ENCODE measurements at places on chromosomes 7 and 10.

- DNase-seq: no peak
Observed at GRCh38 chr10:93495654-93496321, 624 bp upstream of the CEP55 start.

- no peak for DNase-seq
Observed at GRCh38 chr10:47058032-47058702, 146.9 kb downstream of the PTPN20 start.

DNA sequence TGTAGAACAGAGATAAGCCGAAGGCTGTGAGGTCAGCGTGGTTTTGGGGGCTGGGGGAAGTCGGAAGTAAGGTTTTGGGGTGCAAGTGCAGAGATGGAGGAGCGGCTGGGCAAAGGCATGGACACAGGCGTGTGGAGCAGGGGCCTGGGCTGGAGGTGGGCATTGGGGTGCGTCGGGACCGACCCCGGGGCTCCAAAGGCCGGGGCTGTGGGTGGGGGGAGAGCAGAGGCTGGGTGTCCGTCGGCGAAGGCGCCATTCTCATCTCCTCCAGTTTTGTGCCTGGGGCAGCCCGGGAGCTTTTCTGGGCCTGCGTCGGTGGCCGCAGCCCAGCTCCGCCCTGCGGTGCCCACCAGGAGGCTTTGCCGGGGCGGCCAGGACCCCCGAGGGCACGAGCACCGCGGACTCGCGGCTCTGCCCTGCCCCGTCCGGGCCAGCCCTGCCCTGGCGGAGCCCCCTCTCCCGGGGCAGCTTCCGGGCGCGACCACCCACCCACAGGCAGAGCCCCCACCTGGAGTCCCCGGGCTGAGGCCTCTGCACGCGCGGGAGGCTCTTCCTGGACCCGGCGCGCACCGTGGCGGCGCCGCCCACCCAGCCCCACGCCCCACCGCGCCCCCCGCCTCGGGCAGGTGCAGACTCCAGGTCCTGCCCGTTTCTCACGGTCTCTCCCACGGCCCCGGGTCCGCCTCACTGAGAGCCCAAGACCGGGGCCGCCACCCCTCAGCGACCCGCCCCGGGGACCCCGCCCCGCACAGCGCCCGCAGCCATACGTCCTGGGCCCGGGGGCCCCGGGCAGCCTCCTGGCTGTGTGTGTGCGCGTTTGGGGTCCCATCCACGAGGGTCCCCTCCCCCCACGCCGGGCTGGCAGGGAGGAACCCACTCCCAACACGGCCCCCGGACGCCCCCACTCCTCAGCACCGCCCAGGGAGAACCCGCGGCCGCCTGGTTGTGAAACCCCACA lies 7.7 kb upstream of the SCART1 start:
- no peak for DNase-seq

GRCh38 chr10:4316161-4316810 lies 509.7 kb upstream of the AKR1E2 start:
- DNase-seq: no peak

- DNase-seq: no peak
Observed at GRCh38 chr7:151491859-151492258, 27.8 kb downstream of the RHEB start.

DNA sequence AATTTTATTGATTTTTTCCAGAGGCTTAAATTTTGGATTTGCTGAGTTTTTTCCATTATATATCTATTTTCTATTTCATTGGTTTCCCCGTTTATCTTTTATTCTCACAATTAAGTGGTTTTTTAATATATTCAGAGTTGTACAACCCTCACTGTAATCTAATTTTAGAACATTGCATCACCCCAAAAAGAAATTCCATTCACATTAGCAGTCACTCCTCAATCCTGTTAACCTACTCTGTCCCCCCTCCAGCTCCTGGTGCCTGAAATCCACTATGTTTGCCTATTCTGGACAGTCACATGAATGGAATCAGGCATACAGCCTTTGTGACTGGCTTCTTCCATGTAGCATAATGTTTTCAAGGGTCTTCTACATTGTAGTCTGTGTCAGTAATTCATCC lies 55.8 kb upstream of the ITGA8 start:
- no peak for DNase-seq

GRCh38 chr10:67200913-67201564 lies 275.2 kb downstream of the LRRTM3 start:
- DNase-seq: no peak

DNA sequence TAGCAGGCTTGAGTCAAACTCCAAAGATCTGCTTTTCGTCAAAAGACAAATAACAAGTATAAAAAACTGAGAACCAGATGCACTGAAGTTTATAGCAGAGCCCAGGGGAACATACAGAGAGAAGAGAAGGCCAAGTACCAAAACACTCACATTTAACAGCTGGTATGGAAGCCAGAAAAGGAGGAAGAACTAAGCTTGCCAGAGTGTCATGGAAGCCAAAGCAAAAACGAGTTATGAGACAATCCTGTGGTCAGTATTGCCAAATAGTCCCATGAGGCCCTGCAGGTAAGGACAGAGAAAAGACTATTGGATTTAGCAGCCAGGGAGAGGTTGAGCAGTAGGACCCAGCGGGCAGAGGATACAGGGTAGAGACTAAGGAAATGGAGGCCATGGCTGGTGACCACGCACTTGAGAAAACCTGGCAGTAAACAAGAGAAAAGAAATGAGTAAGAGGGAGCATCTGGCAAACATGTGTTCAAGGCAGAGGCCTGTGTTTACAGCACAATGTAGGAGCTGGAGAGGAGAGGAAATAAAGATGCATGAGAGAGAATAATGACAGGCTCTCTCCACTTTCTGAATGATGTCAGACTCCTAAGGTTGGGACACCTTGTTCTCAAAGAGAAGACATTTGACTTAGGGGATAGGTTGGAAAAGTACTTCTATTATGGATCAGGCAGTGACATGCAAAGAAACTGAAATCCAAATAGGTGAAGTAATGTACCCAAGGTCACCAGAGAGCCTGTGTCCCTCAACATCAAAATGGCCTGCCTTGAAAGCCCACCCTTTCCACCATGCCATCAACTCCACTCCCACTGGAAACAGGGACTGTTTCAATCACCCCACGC lies 9.1 kb downstream of the CREB3L2 start:
- no peak for DNase-seq

DNA sequence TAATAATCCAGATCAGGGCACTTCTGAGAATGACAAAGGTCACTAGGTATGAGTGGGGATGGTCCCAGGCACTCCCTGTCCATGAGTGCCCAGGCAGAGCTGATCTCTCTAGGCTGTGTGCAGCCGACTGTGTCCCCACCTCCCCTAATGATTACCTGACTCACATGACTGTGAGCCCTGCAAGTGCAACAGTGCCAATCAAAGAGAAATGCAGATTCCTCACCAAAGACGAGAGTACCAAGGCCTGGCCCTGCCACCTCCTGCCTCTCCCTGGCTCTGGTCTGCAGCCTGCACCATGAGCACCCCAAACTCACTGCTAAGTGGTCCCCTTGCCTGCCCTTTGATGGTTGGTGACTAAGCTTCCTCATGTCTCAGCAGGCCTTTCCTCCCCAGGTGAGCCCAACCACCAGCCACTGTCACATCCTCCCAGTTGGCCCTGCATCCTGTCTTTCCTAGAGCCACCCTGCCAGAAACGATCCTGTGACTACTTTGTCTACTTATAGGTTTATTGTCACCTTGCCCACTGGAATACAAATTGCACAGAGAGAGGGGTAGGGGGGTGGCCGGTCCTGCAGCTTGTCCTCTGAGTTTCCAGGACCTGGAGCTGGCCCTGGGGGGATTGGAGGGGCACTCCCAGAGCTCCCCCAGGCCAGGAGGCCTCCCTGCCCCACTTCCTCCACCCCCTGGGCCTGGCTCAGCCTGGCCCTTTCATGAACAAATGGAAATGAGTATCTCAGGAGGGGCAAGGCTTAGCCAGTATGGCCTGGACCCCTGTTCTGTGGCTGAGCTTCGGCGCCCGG lies 22.4 kb upstream of the GDF10 start:
- peak; percentile 45 for DNase-seq

DNA sequence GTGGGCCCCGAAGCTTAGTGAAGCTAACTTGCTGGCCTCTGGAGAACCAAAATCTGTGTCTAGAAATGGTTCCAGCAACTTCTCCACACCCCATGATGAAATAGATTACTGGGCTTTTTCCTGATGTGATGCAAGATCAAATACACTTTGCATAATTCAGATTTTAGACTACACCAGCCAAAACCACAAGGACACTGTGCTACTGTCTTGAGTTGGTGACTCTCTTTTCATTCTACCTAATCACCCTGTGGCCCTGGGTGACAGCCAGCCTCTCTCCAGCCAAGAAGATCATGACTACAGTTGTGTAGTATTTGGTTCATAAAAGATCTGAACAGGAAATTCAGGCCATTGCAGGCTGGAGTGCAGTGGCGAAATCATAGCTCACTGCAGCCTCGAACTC lies 22.2 kb downstream of the AZGP1 start:
- DNase-seq: no peak

DNA sequence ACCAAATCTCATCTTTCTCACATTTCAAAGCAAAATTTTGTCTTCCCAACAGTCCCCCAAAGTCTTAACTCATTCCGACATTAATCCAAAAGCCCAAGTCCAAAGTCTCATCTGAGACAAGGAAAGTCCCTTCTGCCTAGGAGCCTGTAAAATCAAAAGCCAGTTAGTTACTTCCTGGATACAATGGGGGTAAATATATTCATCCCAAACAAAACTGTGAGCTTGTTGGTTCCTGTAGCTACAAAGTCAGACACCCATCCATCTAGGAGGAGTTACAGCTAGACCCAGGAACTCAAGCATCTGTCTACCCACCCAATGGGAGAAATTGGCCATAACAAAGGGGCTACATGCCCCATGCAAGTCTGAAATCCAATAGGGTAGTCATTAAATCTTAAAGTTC lies 51.9 kb downstream of the MTURN start:
- no peak for DNase-seq

DNA sequence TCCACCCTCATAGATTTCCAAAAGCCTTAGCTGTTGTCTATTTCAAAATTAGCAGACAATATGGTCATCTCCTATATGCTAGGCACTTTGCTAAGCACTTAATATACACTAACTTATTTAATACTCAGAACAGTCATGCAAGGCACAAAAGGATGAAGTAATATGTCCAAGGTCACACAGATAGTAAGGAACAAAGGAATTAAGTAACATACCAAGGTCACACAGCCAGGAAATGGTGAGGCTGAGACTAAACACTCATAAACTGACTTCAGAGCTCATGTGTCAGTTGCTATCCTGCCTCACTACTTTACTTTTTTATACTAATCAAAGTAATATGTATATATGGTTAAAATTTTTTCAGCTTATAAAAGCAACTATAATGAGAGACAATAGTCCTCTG lies 23.6 kb upstream of the HIBADH start:
- DNase-seq: no peak

GRCh38 chr7:149161241-149161848 lies 14.1 kb downstream of the ZNF398 start:
- DNase-seq: peak; percentile 20

GRCh38 chr7:2049111-2049781 lies 183.5 kb downstream of the MAD1L1 start:
- no peak for DNase-seq

- DNase-seq: no peak
Observed at GRCh38 chr7:84249656-84250055, 55.1 kb upstream of the SEMA3A start.

DNA sequence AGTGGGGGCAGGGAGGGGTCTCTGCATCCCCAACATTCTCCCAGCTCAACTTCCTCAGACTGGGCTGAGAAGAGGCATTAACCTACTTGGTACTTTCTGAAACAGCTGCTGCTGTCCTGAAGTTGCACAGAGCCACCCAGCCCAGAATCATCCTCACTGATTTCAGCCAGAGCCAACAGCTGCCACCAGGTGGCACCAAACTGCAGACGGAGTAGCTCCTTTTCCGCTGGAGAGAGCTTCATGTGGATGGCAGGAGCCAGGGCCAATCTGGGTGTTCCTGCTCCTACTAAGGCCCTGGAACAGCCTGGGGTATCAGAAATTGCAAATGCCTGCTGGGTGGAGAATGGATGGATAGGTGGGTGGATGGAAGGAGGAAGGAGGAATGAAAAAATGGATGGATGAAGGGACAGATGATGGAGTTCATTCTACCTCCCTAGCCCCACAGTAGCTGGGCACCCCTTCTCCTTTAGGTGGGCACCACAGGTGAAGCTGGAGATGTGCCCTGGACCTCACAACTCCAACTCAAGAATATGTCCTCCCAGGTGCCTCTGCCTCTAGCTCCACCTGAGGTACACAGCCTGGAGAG lies 11.8 kb upstream of the DRGX start:
- DNase-seq: peak; percentile 50

- DNase-seq: no peak
Observed at GRCh38 chr10:846126-846685, 85.3 kb downstream of the LARP4B start.

- DNase-seq: no peak
Observed at GRCh38 chr7:155263581-155264143, 34.0 kb upstream of the INSIG1 start.

DNA sequence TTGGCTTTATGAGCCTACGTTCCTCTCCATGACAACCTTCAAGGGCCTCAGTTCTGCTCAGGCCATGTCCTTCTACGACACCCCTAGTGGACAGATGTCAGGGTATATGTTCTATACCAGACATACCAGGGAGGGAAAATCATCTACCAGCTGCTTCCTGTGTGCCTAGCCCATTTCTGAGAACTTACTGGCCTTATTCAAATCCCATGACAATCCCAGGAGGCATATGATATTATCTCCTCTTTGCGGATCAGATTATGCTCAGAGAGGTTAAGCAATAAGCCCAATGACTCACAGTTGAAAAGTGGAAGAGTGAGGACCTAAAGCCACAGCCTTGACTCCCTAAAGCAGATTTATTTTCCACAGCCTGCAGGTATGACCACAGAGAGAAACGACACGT lies 139.3 kb downstream of the GLI3 start:
- no peak for DNase-seq

Data from stimulated activated CD8-positive, alpha-beta memory T cell treated with anti-CD3 and anti-CD28 coated beads, Interleukin-7, amount 100 ng/mL, for 48 hours (primary cell).